ENCODE measurements at places on chromosomes 3 and 15. TPM values are rescaled to one million over a fixed set of nuclear protein-coding genes. Genes with fewer than 3 reads are reported as not detected.

EPHB1 gene
- under 0.01 TPM for total RNA-seq

LTF gene
- total RNA-seq = under 0.01 TPM

HYAL1 gene
- total RNA-seq = 8.3 TPM

GHSR gene
- total RNA-seq = not detected

LIPC gene
- total RNA-seq = 0.26 TPM

GRK7 gene
- not detected for total RNA-seq

GOLGA6A gene
- 0.13 TPM for total RNA-seq

TMEM212 gene
- not detected for total RNA-seq

UTS2B gene
- total RNA-seq = not detected

GPR160 gene
- total RNA-seq = 2.0 TPM

GPR149 gene
- not detected for total RNA-seq

SPRED1 gene
- total RNA-seq = 15.6 TPM

RTP3 gene
- not detected for total RNA-seq

Measured in bronchial epithelial cell (primary cell).